Activated CD4-positive, alpha-beta T cell treated with anti-CD3 and anti-CD28 coated beads for 24 hours (primary cell): ENCODE measurements at places on chromosomes 6 and 20.

GRCh38 chr20:11979306-11979990, 61.8 kb downstream of the BTBD3 start:
- no peak for DNase-seq

GRCh38 chr20:23188377-23189169, 102.4 kb upstream of the CD93 start:
- no peak for DNase-seq

GRCh38 chr20:36125097-36125496, 29.4 kb upstream of the EPB41L1 start:
- DNase-seq = no peak

GRCh38 chr20:31496761-31497295, 17.4 kb upstream of the HM13 start:
- no peak for DNase-seq

- DNase-seq = no peak
Observed at GRCh38 chr6:37868447-37868825, 48.9 kb downstream of the ZFAND3 start.

- DNase-seq = no peak
Observed at GRCh38 chr6:14975471-14975817, 270.4 kb upstream of the JARID2 start.
